ENCODE measurements at places on chromosomes 4 and X.

DNA sequence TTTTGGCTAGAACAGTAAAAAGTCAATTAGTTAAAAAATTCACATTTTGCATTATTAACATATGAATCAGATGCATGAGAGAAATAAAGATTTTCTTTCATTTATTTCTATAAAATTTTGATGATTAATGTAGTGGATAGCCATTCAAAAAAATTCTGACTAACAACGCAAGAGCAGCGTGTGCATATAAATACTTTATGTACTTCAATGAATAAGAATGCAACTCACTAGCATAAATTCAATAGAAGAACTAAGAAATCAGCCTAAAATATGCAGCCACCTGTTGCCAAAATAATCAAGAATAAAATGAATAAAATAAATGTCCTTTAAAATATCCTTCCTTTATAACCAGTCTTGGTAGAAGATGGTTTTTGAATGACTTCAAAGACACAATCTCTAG, 471.9 kb downstream of the PDGFC start:
- no peak for DNase-seq

- DNase-seq: no peak
These were observed 1.2 kb downstream of the TMSB4X start for GRCh38 chrX:12975991-12976558.

DNA sequence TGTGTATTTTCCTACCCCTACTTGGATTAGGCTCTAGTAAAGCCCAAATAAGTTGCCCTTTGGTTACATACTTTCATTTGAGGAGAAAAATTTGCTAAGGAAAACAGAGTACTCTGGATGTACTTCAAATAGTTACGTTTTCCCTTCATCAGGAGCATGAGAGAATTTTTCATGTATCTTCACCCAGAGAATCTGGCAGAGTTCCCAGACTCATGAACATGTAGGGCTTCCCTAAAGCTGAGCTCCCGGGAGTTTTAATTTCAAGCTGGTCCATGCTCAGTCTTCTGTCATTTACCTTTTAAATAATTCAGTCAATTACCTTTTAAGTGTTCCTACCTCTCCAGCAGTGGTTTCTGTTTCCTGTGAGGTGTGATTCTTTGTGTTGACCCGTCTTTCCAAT, 367.5 kb upstream of the GRID2 start:
- no peak for DNase-seq

DNA sequence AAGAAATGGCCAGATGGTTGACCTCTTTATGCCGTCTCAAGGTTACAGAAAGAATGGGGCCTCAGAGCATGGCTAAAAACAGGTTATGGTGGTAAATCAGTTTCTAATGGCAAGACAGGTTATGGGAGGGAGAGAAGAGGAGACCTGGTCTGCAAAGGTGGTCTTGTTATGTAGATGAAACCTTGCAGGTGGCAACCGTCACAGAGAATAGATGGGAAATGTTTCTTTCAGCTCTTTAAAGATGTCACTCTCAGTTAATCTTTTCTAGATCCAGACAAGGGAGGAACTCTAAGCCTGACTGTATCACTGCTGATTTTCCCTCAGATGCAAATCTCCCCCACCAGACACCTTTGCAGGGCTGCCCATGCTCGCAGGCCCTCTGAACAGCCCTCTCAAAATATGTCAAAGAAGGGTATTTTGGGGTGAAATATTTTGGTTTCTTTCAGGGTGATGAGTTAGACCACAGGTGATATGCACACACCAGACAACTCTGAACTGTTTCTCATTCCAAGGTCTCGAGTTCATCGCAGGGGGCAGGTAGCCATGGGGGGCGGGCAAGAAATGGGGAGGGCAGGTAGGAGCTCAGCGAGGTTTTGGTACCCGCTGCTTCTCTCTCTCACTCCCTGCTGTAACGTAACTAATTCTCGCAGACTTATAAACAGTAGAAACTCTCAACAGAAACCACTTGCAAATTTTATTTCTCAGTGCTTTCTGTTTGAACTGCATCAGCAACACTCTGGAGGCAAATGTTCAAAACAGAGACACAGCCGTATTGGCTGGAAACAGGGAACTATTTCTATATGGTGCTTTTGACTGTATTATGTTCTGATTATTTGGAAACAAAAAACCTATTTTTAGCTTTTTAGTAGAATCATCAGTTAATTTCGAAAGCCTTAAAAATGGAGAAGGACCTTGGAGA, 32.4 kb downstream of the CASP3 start:
- DNase-seq: no peak

GRCh38 chr4:8433136-8433535, 7.4 kb downstream of the ACOX3 start:
- DNase-seq: no peak

DNA sequence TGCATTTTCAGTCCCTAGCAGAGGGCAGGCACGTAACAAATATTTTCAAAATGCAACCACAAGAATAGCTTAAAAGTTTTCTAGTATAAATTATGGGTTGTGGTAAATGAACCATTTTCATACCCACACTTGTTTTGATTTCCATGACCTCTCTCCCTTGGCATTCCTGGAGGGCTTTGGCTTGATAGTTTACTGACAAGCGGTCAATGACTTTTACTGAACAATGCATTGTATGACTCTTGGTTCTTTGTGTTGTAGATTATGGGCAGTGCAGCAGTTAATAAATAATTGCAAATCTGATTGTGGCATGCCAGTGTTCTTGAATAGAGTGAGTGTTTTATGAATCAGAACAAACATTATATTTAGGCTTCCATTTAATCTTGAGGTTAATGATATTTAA, 285.2 kb upstream of the ARX start:
- DNase-seq: no peak

GRCh38 chr4:176882206-176882605, 89.5 kb upstream of the VEGFC start:
- no peak for DNase-seq

GRCh38 chrX:21383546-21383945, 9.3 kb downstream of the CNKSR2 start:
- DNase-seq: no peak

- no peak for DNase-seq
These were observed 41.3 kb upstream of the MTMR1 start for GRCh38 chrX:150651906-150652305.

GRCh38 chr4:129842096-129842495, 746.1 kb downstream of the C4orf33 start:
- no peak for DNase-seq

- no peak for DNase-seq
These were observed 47.5 kb downstream of the SPATA18 start for GRCh38 chr4:52098618-52099017.

GRCh38 chrX:12997906-12998687, 23.2 kb downstream of the TMSB4X start:
- no peak for DNase-seq

GRCh38 chr4:99670409-99671073, 12.9 kb upstream of the C4orf54 start:
- DNase-seq: no peak

GRCh38 chr4:186666252-186666651, 57.4 kb downstream of the FAT1 start:
- no peak for DNase-seq

DNA sequence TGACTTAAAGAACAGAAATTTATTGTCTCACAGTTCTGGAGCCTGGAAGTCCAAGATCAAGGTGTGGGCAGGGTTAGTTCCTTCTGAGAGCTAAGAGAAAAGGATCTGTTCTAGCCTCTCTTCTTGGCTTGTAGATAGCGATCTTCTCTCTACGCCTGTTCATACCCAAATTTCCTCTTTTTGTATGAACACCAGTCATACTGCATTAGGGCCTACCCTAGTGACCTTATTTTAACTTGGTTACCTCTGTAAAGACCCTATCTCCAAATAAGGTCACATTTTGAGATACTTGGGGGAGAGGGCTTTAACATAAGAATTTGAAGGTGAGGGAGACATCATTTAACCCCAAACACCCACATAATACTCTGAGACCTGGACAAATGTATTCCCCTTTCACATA, 55.6 kb upstream of the SPP1 start:
- no peak for DNase-seq
